ENCODE measurements at places on chromosomes 6 and 20.

DNA sequence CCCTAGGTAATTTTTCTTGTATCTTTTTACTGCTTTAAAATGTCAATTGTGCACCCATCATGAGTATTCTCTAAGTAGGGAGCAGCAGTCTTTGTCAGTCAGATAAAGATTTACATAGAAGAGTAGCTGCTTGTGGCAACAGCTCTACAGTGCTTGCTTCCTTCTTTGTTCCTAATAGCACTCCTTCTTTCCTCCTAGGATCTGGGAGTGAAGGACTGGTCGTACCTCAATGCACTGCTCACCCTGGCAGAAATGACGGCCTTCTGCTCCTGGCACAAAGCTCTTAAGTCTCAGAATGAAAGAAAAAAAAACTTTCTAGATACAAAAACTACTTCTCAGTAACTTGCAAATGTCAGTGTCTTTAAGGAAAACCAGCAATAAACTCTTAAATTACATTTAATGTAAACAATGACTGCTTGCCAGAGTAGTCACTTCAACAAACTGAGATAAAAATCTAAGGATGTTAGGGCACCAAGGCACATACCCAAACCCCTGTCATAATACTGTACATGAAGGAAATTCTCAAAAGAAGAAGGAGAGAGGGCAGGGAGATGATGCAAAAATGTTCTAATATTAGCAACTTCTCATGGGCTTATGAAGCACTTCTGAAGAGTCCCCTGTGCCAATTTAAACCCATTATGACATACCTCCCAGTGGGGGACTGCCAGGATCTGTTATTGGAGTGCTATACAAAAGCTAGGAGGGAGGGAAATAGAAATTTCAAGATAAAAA, 34.0 kb downstream of the NCOA6 start:
- DNase-seq = no peak

- DNase-seq = no peak
Measured at GRCh38 chr6:161204866-161205557, 68.8 kb downstream of the AGPAT4 start.

- no peak for DNase-seq
Measured at GRCh38 chr6:13500915-13501314, 13.5 kb upstream of the GFOD1 start.

GRCh38 chr6:133888929-133889556, at the start of gene TCF21:
TSS of gene TCF21 (plus strand) at chr6:133889113. CDS start at chr6:133889398, 285 bp downstream.
- DNase-seq = no peak

DNA sequence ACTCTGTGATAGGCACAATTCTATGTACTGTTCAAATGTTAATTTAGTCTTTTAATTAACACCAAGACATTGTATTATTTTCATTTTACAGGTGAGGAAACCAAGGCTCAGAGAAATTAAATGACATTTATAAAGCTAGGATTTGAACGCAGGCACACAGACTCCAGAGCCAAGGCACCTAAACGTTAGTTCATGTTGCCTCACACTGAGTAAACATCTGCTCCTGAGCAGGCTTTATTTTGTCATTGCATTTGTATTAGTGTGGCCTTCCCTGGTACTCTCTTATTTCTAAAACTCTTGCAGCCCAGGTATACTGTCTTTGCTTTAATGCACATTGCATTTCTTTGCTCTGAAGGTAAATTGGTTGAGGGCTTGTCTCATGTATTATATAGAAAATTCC, 263.1 kb upstream of the FLRT3 start:
- DNase-seq = no peak

- DNase-seq = no peak
Measured at GRCh38 chr6:41836660-41837052, 49.2 kb downstream of the TOMM6 start.

DNA sequence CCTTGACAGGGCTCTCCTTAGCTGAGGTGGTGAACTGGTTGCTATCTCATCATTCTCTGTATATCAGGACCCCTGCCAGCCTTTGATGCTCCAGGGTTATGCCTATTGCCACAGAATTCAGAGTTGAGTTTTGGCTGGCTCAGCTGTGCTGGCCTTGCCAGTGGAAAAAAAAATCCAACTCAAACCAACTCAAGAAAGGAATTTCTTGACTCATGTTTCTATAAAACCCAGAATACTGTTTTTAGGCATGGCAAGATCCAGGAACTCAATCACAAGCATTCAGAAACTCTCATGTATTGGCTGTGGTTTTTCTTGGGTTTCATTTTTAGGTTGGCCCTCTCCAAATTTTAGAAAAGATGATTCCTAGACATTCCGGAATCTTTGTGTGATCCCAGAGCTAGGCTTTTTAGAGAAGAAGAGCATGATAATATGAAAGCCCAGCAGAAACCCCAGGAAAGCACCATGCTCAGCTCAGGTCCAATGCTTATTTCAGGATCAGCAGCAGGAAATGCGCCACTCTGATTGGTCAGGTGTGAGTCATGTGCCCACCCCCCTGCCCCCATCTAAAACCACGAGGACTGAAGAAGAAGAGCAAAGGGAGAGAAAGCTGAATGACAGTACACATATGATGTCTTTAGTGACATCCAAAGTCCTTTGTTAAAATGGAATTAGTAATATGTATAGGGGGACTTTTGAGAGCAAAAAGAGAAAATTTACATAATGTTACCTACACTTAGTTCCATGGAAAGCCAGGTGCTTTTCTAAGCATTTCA, 122.9 kb downstream of the RNF144B start:
- no peak for DNase-seq

GRCh38 chr6:10201606-10202510, 213.0 kb downstream of the TFAP2A start:
- DNase-seq = no peak

- no peak for DNase-seq
Measured at GRCh38 chr6:57142178-57142525, 30.0 kb upstream of the BAG2 start.

GRCh38 chr6:72206606-72207005, 320.3 kb downstream of the RIMS1 start:
- no peak for DNase-seq

DNA sequence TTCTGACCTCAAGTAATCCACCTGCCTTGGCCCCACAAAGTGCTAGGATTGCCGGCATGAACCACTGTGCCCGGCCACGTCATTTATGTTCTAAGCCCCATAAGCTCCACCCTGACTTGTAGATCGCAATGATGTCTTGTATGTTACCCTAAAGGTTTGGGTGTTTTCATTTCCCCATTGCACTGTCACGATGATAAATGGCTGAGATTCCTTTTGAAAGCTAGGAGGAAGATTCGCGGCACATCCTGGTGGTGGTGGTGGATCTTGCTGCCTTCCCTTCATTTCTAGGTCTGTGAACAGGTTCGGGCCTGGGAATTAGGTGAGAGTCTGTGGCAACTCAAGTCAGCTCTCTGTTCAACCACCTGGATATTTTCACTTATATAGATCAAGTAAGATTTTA, 28.3 kb downstream of the MUC22 start:
- no peak for DNase-seq

- DNase-seq = no peak
Measured at GRCh38 chr20:61135266-61135665, 116.8 kb upstream of the CDH4 start.

- DNase-seq = no peak
Measured at GRCh38 chr20:62472138-62472940, 3.5 kb downstream of the GATA5 start.

DNA sequence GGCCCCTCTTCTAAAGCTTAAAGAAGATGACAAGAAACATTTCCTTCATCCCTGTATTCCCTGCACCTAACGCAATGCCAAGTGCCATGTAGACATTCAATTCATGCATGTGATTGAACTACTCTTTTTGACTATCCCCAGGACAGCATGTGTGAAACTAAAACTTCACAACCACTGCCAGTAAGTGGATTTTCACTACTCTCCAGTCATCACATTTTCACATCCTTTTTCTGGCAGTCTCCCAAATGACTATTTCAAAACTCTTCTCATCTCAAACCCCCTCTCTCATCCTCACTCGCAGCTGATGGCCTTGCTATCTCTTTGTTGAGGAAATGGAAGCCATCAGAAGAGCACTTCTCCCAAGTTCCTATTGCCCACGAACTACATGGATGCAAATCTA, 122.6 kb downstream of the OPRM1 start:
- no peak for DNase-seq

GRCh38 chr6:157756708-157757429, 66.2 kb upstream of the SNX9 start:
- DNase-seq = peak; percentile 74

GRCh38 chr20:58868795-58869194, 16.3 kb downstream of the GNAS start:
- no peak for DNase-seq

- DNase-seq = no peak
Measured at GRCh38 chr20:14495066-14495465, 157.7 kb upstream of the FLRT3 start.

DNA sequence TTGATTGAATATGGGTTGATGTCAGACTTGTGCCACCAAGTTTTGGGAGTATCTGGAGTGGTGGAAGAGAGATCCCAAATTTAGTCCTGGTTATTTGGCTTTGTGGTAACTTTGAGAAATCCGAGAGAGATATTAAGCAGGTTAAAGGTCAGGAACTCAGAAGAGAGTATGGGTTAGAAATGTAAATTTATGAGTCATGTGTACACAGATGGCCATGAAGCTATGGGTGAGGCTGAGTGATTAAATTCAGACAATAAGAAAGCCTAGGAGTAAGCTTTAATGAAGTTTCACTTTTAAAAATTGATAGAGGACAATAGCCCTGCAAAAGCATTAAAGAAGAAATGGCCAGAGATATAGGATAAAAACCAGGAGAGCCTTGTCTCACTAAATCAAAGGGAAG, 14.3 kb downstream of the RIMS1 start:
- no peak for DNase-seq

DNA sequence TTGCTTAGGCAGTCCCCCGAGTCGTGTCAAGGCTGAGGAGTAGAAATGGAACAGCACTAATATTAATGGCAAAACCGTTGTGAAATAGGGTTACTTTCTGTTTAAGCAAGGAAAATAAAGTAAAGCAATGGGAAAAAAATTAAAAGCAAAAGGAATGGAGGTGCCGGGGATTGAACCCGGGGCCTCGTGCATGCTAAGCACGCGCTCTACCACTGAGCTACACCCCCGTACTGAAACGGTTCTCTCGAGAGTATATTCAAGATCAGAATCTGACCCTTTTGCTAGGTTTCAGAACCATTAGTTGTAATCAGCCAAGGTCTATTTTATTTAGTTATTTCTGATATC, 85.5 kb downstream of the TRIM27 start:
- peak; percentile 67 for DNase-seq

- no peak for DNase-seq
Measured at GRCh38 chr6:115514656-115515055, 546.0 kb downstream of the FRK start.

- DNase-seq = no peak
Measured at GRCh38 chr6:16109659-16110305, 19.1 kb upstream of the MYLIP start.

Data from activated T-cell treated with anti-CD3 and anti-CD28 coated beads for 24 hours (primary cell).